NCI-H1092 (cell line): ENCODE measurements at places on chromosomes 1 and 21.
A peak's percentile ranks its signal among the peaks of the same experiment; 100 is the strongest.

- no peak for DNase-seq
Observed at GRCh38 chr1:209797978-209798639, 7.8 kb downstream of the IRF6 start.

- DNase-seq = no peak
Observed at GRCh38 chr1:156704930-156705320, 458 bp downstream of the CRABP2 start.

GRCh38 chr1:206037581-206037980, 13.9 kb upstream of the CTSE start:
- DNase-seq = no peak

DNA sequence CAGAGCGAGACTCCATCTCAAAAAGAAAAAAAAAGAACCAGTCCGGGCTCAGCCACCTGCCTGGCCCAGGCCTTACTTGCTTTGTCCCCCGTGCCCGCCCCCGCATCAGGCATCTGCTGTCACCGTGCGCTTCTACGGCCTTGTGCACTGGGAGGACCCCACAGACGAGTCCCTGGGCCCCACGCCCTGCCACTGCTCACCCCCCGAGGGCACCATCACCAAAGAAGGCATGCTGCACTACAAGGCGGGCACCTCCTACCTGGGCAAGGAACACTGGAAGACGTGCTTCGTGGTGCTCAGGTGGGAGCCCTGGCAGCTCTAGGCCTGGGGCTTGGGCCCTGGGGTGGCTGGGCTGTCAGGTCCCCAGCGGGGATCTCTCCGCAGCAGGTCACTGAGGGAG, 5.6 kb upstream of the SLC25A34 start:
- DNase-seq = no peak

- no peak for DNase-seq
Observed at GRCh38 chr1:207919523-207920170, 8.7 kb upstream of the CD34 start.

GRCh38 chr1:30898031-30898815, 10.3 kb downstream of the SDC3 start:
- DNase-seq = no peak

GRCh38 chr1:234916840-234917239, 211.8 kb downstream of the TOMM20 start:
- no peak for DNase-seq

GRCh38 chr1:155241069-155241679, 14.1 kb downstream of the ENTREP3 start:
- DNase-seq = peak; percentile 43

- DNase-seq = no peak
Observed at GRCh38 chr1:226589008-226589733, 40.6 kb downstream of the STUM start.

DNA sequence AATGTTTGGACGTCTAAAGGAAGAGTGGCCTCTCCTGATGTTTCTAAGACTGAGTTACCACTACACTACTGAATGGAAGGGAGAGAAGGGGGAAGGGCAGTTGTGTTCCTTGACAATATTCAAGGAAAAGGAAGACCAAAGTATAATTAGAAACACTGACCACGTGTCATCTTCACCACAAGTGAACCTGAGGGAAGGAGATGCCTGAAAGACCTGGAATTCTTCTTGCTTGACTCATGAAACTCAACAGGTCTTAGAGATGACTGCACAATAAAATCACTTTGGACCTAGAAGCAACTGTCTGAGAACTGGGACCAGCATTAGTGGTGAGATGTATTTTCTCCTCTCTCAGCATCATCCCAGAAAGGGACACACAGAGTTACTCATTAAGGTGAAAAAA, 56.7 kb downstream of the PTPN14 start:
- DNase-seq = no peak

DNA sequence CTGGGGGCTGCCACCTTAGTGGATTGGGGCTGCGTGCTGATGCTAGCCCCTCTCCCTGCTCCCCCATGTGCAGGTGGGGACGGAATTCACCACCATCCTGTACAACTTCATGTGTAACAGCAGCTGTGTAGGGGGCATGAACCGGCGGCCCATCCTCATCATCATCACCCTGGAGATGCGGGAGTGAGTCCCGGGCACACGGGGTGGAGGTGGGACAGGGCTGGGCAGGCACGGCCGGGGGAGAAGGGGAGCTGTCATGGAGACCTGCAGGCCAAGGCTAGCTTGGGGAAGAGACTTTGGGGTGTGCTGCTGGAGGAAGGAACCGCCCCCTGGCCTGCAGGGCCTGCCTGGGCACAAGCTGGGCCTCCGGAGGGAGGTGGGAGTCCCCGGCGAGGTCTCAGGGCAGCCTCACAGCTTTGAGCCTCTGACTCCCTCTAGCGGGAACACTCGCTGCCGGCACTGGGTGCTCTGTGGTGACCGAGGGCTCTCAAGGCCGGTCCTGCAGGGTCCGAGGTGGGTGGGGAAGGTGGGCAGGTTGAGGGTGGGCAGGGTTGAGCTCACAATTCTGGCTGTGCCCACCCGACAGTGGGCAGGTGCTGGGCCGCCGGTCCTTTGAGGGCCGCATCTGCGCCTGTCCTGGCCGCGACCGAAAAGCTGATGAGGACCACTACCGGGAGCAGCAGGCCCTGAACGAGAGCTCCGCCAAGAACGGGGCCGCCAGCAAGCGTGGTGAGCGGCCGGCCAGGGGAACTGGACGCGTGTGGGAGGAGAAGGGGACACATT, 25.0 kb upstream of the CCDC27 start:
- no peak for DNase-seq

DNA sequence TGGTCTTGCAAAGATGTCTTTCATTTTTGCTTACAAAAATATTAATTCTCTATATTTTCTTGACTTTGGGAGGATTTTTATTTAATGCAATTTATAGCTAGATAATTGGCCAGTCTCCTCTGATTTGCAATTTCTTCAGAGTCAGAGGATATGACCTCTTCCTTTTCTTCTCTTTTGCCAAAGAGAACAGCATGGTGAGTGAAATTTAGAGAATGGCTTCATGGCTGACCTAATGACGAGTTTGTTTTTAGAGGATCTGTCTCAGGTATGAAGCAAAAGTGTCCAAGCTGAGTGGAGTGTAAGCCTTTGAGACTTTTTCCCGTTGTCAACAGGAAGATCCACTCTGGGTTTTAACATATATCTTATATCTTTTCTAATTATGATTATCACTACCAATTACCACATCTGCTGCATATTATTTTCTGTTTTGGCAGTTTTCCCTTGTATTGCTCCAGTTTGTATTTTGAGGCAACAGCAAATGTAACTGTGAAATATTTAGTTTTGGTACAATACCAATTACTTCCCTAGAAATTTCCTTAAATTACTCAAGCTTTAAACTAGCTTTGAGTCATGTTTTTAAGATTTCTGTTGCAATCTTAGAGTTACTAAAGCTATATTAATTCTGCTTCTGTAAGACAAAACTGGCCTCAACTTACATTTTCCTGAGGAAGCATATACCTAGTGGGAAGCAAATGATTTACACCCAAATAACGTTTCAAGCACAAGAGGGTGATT, 332.8 kb upstream of the ZRANB2 start:
- DNase-seq = no peak

- peak; percentile 77 for DNase-seq
Observed at GRCh38 chr1:230917284-230918135, 49.2 kb upstream of the C1orf198 start.

DNA sequence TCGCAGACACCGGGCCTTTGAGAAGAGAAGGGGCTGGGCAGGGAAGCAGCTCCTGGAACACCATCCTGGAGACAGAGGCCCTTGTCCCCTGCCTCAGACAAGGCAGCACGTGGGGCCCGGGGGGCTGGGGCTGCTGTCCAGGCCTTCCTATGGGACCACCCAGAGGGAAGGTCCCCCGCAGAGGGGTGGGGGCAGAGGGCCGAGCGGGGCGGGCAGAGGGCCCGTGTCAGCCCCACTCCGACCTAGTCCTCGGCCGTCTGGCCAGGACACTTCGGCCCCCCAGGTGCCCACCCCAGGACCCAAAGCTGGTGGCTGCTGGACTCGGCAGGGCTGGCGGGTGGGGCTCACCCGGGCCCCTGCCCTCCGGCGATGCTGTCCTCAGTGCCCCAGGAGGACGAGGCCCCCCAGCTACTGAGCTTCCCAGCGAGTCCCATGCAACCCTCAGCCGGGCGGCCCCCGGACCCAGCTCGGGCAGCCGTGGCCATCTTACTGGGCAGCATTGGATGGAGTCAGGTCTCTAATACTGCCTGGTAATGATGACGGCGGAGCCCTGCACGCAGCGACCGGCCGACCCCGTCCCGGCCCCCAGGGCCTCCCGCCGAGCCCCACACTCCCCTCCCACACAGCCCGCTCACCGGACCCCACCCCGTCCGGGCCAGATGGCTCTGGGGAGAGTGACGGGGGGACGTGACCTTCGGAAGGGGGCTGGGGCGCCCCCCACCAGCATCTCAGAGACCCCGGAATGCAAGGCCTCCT, 6.9 kb upstream of the TTLL10 start:
- no peak for DNase-seq

- no peak for DNase-seq
Observed at GRCh38 chr1:59601041-59601441, 213.7 kb upstream of the HOOK1 start.

GRCh38 chr1:213087911-213088310, 36.9 kb downstream of the RPS6KC1 start:
- no peak for DNase-seq

DNA sequence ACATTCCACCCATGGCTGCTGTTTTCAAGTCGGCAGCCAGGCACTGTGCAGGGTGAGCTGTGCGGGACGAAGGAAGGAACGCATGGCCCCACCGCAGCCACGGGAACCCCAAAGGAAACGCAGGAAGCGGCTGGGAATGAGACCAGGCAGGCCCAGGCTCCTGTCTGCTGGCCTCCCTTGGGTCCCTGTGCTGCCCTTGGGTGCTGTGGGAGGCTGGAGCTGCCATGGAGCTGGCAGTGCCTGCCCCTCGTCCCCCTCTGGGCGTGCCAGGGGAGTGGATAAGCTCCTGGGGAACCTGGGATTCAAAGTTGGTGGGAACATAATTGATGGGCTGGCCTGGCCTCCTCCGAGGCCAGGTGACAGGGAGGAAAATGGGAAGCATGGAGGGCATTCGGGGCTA, 5.3 kb upstream of the KRTAP10-4 start:
- no peak for DNase-seq

DNA sequence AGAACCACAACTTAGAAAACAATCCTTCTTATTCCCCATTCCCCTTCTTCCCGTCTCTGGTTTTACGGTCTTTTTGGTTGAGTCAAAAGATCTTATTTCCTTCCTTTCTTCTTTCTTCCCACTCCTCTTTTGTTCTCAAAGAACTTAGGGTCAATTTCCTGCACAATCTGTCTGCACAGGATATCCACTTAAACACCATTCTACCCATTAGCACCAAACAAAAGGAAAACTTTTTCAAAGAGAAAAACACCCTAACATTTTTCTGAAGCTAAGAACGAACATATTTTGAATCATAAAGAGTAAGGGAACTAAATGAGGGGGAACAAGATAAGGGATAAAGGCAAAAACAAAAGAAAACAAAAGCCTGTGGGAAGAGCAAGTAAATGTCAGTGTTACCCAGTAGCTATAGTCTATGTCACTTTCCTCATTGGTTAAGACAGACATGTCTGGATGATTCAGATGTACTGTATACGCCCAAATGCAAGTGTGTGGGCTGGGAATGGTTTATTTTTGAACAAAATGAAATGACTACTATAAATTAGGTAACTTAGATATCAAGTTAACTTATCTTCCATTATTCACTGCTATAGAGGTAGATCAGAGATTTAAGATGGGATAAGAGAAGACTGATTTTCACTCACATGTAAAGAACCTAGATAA, 59.9 kb downstream of the TOR3A start:
- no peak for DNase-seq

DNA sequence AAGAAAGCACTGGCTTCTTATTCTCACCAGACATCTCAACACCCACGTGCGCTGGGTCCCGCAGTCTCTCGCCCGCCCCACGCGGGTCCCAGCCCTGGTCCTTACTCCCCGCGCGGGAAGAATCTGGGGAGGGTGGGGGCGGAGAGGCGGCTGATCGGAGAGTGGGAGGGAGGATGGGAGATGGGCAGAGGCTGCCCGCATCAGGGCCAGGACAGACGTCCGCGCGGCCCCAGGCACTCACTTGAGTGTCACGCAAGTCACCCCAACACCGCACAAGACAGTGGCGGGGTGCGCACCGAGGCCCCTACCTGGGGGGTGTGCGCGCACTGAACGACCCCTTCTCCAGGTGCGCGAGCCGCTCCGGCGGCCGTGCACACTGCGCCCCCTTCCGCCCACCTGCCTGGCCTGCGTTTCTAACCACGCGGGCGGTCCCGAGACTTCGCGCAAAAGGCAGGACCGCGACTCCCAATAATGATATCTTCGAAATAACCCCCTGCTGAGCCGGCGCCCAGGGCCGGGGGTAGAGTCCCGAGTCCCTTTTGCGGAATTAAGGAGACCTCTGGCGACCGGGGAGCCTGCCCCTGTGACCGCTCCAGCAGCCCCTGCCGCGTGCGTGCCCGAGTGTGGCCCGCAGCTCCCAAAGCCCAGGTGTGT, 6.0 kb upstream of the SIM2 start:
- DNase-seq = no peak

- no peak for DNase-seq
Observed at GRCh38 chr1:93546162-93546863, 98.4 kb downstream of the FNBP1L start.

GRCh38 chr1:36807262-36807661, 227.1 kb downstream of the GRIK3 start:
- DNase-seq = peak; percentile 41

GRCh38 chr21:45541221-45542039, 810 bp downstream of the SLC19A1 start:
- DNase-seq = peak; percentile 62

DNA sequence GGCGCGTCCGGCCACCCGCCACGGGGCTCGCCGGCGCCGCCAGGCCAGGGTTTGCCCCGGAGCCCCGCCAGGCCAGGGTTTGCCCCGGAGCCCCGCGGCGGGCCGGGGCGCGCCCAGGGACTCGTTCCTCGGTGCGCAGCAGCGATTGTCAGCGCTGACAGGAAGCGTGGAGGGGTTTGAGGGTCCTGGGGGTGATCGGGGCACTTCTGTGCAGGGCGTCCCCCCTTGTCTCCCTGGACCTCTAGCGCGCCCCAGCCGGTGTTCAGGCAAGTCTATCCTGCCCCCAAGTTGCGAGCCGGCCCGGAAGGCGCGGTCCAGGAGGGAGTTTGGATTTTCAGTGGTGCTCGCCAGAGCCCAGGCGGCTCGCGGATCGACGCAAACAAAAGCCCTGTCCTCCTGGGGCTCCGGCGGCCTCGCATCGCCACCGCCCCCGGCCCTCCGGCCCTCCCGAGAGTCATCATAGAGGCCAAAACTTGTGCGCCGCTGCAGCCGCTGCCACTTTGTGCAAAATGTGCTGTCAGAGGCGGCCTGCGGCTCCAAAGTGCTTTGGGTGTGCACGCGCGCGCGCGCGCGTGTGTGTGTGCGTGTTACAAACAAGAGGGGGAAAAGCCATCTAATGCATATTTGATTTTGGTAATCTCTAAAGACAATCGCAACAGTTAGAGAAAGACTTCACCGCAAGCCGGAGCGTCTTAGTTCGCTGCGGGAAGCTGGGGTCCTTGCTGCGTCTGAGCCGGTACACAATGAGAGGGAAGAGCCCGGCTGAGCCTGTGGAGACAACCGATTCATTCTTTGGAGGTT, 1.0 kb downstream of the ROR1 start:
- DNase-seq = no peak

GRCh38 chr1:38000529-38001455, 4.5 kb downstream of the FHL3 start:
- DNase-seq = no peak

- no peak for DNase-seq
Observed at GRCh38 chr1:3119725-3120124, 50.7 kb downstream of the PRDM16 start.
